Temporal lobe (tissue), 4 donors: ENCODE measurements at places on chromosomes 1 and 21. TPM values are rescaled to one million over a fixed set of nuclear protein-coding genes. Genes with fewer than 3 reads are reported as not detected.

The FLG2 gene
- 0.25 TPM for total RNA-seq

The TADA1 gene
- 37.1 TPM for total RNA-seq

The CLCA4 gene
- total RNA-seq, result not detected

The TNFRSF8 gene
- not detected for total RNA-seq

The ERI3 gene
- total RNA-seq, result 55.6 TPM

The ICOSLG gene
- total RNA-seq, result 0.25 TPM

The FCAMR gene
- not detected for total RNA-seq

The LCE1A gene
- total RNA-seq, result not detected

The GJA4 gene
- total RNA-seq, result 2.2 TPM

The OR6K3 gene
- not detected for total RNA-seq

The ACTL8 gene
- not detected for total RNA-seq

The CD1B gene
- total RNA-seq, result not detected

The CA6 gene
- not detected for total RNA-seq

The ERRFI1 gene
- 10.3 TPM for total RNA-seq

The PADI6 gene
- total RNA-seq, result not detected

The LRRC3 gene
- 5.7 TPM for total RNA-seq

The ANGPTL3 gene
- not detected for total RNA-seq

The KLHDC7A gene
- not detected for total RNA-seq

The USH2A gene
- under 0.01 TPM for total RNA-seq

The TEX38 gene
- not detected for total RNA-seq
